ENCODE measurements at places on chromosomes 12 and 14. TPM values are rescaled to one million over a fixed set of nuclear protein-coding genes. Genes with fewer than 3 reads are reported as not detected.

GRCh38 chr14:36524220-36524837 lies 4.3 kb upstream of the NKX2-1 start:
- peaks cover 6% of the 10 kb centered on the region for H3K4me1 ChIP-seq
- H3K36me3 ChIP-seq, result no peaks in the 10 kb centered on the region
- no peak for DNase-seq
- H3K27ac ChIP-seq, result no peak overlapping the region

The STYK1 gene
- not detected for total RNA-seq

The SMCO3 gene
- total RNA-seq, result not detected

DNA sequence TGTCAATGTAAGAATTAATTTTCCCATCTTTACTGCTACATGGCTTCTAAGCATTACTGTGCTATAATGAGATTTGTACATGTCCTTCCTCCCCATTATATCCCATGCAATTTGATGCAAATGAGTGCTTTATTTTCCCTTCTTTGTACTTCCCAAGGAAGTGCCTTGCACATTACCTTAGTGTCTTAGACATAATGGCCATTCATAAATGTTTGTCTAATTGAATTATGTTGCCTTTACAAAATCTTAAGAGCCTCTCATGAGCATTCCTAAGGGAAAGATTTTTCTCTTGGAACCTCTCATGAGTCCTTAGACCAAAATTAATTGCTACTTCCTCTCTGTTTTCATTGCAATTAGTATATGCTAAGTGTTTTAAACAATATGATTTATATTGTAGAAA lies 741.7 kb downstream of the RERGL start:
- H3K4me1 ChIP-seq, result no peaks in the 10 kb centered on the region
- H3K27ac ChIP-seq, result no peak overlapping the region
- no peak for DNase-seq
- H3K4me3 ChIP-seq, result no peak overlapping the region
- H3K36me3 ChIP-seq, result no peaks in the 10 kb centered on the region
- no peaks in the 10 kb centered on the region for H3K27me3 ChIP-seq

- H3K4me1 ChIP-seq, result no peaks in the 10 kb centered on the region
- H3K27me3 ChIP-seq, result no peaks in the 10 kb centered on the region
- no peaks in the 10 kb centered on the region for H3K36me3 ChIP-seq
- DNase-seq, result no peak
- no peak overlapping the region for H3K4me3 ChIP-seq
These were observed 9.7 kb downstream of the CKB start for GRCh38 chr14:103512701-103513611.

The EGLN3 gene
- 1.5 TPM for total RNA-seq

DNA sequence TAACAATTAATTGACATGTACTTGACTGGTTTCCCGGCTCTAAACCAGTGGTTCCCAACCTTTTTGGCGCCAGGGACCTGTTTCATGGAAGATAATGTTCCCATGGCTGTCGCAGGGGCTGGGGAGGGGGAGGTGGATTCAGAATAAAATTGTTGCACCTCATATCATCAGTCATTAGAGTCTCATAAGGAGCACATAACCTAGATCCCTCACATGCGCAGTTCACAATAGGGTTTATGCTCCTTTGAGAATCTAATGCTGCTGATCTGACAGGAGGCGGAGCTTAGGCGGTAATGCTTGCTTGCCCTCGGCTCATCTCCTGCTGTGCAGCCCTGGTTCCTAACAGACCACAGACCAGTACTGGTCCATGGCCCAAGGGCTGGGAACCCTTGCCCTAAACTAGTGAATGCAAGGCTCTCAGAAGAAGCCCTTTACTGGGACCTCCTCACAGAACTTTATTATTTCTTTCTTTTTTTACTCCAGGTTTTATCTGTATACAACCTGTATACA lies 86.4 kb upstream of the SINHCAF start:
- no peak for DNase-seq
- H3K4me1 ChIP-seq, result peaks cover 3% of the 10 kb centered on the region
- no peak overlapping the region for H3K27ac ChIP-seq
- no peak overlapping the region for H3K4me3 ChIP-seq
- no peaks in the 10 kb centered on the region for H3K36me3 ChIP-seq
- no peaks in the 10 kb centered on the region for H3K27me3 ChIP-seq

All from B cell (primary cell).